ENCODE measurements at places on chromosomes 16 and 17.

GRCh38 chr17:81940538-81941483 is 3.7 kb upstream of the PYCR1 start:
- no peak for DNase-seq

- DNase-seq: peak; percentile 60
These were observed 84.9 kb downstream of the CYB561 start for GRCh38 chr17:63361182-63361581.

- no peak for DNase-seq
These were observed 136.3 kb downstream of the HS3ST3B1 start for GRCh38 chr17:14437176-14437575.

GRCh38 chr16:976389-976931 is 5.1 kb upstream of the SOX8 start:
- no peak for DNase-seq

- no peak for DNase-seq
These were observed 154.2 kb downstream of the MRM1 start for GRCh38 chr17:36755586-36755985.

GRCh38 chr17:41689497-41690299 is 1.0 kb downstream of the EIF1 start:
- no peak for DNase-seq

GRCh38 chr17:39352511-39352910 is 48.9 kb downstream of the FBXL20 start:
- no peak for DNase-seq

- DNase-seq: peak; percentile 91
These were observed 43.3 kb downstream of the PGS1 start for GRCh38 chr17:78421534-78422266.
